ENCODE measurements at places on chromosomes 13 and 19. TPM values are rescaled to one million over a fixed set of nuclear protein-coding genes. Genes with fewer than 3 reads are reported as not detected.
A peak's percentile ranks its signal among the peaks of the same experiment; 100 is the strongest.

Gene CCL25
- not detected for total RNA-seq

Gene PCDH20
- 50.7 TPM for total RNA-seq

Gene TNFSF11
- not detected for total RNA-seq

Gene GRK1
- total RNA-seq = not detected

Gene AMER2
- not detected for total RNA-seq

DNA sequence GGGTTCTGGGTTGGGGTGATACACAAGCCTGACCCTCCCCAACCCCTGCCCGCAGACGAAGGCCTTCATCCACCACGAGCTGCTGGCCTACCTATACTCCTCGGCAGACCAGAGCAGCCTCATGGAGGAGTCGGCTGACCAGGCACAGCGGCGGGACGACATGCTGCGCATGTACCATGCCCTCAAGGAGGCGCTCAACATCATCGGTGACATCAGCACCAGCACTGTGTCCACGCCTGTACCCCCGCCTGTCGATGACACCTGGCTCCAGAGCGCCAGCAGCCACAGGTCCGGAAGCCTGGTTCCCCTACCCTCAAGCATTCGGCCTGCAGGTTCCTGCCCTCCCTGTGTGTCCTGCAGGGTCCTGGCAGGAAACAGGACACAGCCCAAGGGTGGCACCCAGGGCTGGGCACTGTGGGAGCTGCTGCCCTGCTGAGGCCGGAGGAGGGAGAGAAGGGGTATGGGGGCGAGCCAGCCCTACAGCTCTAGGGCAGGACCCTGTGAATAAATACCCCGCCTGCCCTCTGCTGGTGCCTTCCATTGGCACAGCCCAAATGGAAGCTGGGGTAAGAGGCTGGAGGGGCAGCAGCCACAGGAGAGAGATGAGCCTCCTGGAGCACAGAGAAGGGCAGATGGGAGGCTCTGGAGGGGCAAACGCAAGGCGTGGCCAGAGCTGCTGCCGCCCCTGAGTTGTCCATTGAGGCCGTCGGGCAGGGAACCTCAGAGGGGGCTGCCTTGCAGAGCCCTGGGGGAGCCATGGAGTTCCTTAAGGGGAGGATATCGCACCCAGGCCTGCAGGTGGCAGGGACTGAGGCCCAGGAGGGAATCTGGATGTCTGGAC is 6.8 kb downstream of the TMED1 start:
- peaks cover 71% of the 10 kb centered on the region for H3K36me3 ChIP-seq
- no peak overlapping the region for H3K4me3 ChIP-seq

DNA sequence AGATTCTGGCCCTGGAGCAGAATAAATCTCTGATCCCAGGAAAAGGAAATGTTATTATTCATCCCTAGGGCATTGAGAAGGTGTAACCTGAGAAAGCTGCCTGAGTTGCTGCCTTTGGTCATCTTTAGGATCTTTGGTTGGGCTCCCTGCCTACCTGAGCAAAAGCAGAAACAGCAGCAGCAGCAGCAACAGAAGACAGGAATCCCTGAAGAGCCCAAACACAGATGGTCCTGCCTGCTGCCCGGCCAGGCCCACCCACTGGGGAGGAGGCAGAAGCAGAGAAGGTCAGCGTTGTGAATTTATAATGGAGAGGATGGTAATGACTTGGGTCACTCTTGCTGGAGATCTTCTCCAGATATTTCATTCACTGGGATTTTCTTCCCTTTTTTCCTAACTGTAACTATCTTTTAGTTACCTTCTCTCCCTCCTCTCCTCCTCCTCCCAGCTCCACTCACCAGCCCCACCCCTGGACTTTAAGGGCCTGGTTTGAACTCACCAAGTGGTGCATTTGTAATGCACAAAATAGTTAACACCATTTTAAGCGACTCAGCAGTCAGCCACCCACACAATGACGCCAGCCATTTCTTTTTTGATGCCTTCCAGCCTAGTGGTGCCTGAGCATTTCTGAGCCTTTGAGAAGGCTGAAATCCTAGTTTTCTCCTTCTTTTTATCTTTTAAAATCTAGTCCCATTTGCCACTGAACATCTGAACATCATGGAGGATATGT is 91.7 kb downstream of the HSPH1 start:
- H3K36me3 ChIP-seq = no peaks in the 10 kb centered on the region
- H3K27ac ChIP-seq = no peak overlapping the region
- no peaks in the 10 kb centered on the region for H3K4me1 ChIP-seq
- no peak for DNase-seq
- H3K27me3 ChIP-seq = no peaks in the 10 kb centered on the region
- no peak overlapping the region for H3K4me3 ChIP-seq

DNA sequence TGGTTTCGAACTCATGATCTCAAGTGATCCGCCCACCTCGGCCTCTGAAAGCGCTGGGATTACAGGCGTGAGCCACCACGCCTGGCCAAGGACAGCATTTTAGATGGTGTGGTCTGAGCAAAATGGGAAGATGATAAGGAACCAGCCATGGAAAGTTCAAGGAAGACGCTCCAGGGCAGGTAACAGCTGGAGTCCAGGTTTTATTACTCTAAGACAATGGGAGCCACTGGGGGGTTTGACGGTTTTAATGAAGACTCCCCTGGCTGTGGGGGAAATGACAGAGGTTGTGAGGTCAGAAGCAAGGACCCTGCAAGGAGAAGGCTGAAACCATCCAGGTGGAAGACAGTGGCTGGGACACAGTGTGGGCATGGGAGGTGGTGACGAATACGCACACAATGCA is 20.9 kb downstream of the PRKD2 start:
- no peaks in the 10 kb centered on the region for H3K4me1 ChIP-seq
- H3K27me3 ChIP-seq = no peaks in the 10 kb centered on the region
- no peak for DNase-seq
- H3K4me3 ChIP-seq = no peak overlapping the region
- peaks cover 84% of the 10 kb centered on the region for H3K36me3 ChIP-seq

- H3K27ac ChIP-seq = no peak overlapping the region
- H3K36me3 ChIP-seq = no peaks in the 10 kb centered on the region
- no peak overlapping the region for H3K4me3 ChIP-seq
- DNase-seq = no peak
- no peaks in the 10 kb centered on the region for H3K4me1 ChIP-seq
- no peaks in the 10 kb centered on the region for H3K27me3 ChIP-seq
Observed at GRCh38 chr19:7744199-7744786, 3.0 kb downstream of the CD209 start.

GRCh38 chr19:7480970-7481255 is 7.9 kb downstream of the PEX11G start:
- H3K36me3 ChIP-seq = no peaks in the 10 kb centered on the region
- H3K27me3 ChIP-seq = no peaks in the 10 kb centered on the region
- H3K4me3 ChIP-seq = no peak overlapping the region

- DNase-seq = no peak
- peaks cover 27% of the 10 kb centered on the region for H3K27me3 ChIP-seq
- H3K36me3 ChIP-seq = no peaks in the 10 kb centered on the region
Observed at GRCh38 chr19:47430041-47430802, 10.9 kb upstream of the MEIS3 start.

DNA sequence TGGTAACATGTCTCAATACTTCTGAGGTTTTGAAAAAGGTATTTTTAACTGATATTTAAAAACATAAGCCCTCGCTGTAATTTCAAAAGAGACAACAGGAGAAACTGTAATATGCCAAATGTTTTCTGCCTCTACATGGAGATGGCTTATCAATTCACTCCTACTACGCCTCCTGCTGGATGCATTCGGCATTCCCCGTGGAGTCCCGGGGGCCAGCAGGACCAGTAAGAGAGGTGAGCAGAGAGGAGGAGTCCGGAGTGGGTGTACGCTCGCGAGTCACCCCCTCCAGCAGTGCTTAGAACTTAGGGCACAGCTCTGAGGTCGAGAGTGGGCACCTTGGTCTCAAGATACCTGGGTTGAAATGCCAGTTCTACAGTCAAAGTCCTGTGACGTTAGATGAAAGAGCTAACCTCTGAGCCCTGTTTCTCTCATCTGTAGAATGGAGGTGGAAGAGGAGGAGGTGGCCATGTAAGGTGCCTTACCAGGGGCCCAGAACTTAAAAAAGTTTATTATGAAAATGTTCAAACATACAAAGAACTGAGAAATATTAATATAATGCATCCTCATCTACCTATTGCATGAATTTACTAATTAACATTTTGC is 110.2 kb downstream of the STK24 start:
- H3K4me1 ChIP-seq = peaks cover 64% of the 10 kb centered on the region
- peaks cover 18% of the 10 kb centered on the region for H3K36me3 ChIP-seq
- peak overlapping the region; percentile 58 for H3K27ac ChIP-seq
- no peaks in the 10 kb centered on the region for H3K27me3 ChIP-seq
- DNase-seq = no peak
- H3K4me3 ChIP-seq = no peak overlapping the region

GRCh38 chr19:14150041-14150769 is 13.8 kb upstream of the ASF1B start:
- no peaks in the 10 kb centered on the region for H3K27me3 ChIP-seq
- DNase-seq = no peak
- peaks cover 5% of the 10 kb centered on the region for H3K36me3 ChIP-seq
- peak overlapping the region; percentile 62 for H3K27ac ChIP-seq

DNA sequence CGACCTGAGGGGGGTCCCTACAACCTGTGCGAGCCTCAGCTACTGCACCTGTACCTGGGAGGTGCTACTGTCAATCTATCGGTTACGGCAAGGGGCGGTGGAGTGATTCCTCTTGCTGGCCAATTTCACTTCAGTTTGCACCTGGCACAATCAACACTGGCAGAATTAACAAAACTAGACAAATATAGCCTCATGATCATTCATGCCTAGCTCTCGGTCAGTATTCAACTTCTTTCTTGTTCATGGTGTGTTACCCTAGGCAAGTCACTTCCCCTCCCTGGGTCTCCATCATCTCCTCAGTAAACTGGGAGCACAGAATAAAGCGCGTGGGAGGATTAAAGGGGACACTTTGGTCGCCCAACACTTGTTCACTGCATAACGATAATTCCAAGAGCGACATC is 618 bp downstream of the HAUS8 start:
- H3K4me3 ChIP-seq = peak overlapping the region; percentile 78
- H3K27ac ChIP-seq = peak overlapping the region; percentile 83
- no peaks in the 10 kb centered on the region for H3K27me3 ChIP-seq
- no peaks in the 10 kb centered on the region for H3K4me1 ChIP-seq
- H3K36me3 ChIP-seq = no peaks in the 10 kb centered on the region

- no peak for DNase-seq
- H3K27me3 ChIP-seq = no peaks in the 10 kb centered on the region
- no peaks in the 10 kb centered on the region for H3K4me1 ChIP-seq
- H3K4me3 ChIP-seq = no peak overlapping the region
- H3K36me3 ChIP-seq = no peaks in the 10 kb centered on the region
Observed at GRCh38 chr13:53921473-53921872, 892.9 kb downstream of the OLFM4 start.

GRCh38 chr13:41603917-41604316 is 146.6 kb downstream of the RGCC start:
- no peak overlapping the region for H3K27ac ChIP-seq
- H3K36me3 ChIP-seq = peaks cover 24% of the 10 kb centered on the region
- DNase-seq = no peak
- H3K4me1 ChIP-seq = no peaks in the 10 kb centered on the region
- no peaks in the 10 kb centered on the region for H3K27me3 ChIP-seq
- H3K4me3 ChIP-seq = no peak overlapping the region

DNA sequence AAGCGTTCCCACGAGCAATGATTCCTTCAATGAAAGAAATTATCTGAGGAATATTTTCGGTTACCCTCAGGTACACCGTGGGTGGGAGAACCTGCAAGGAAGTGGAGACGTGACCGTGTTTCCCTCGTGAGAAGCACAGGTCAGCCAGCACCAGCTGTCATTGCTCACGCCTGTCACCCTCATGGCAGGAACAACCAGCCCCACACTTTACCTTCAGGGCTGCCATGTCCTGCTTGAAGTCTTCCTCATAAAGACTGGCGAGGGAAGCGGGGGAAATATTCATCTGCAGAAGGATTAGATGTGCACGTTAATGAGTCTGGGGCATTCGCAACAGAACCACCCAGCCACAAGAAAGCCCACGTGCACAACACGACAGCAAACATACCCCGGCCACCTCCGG is 18.2 kb downstream of the CARS2 start:
- H3K27me3 ChIP-seq = no peaks in the 10 kb centered on the region
- no peak for DNase-seq
- no peaks in the 10 kb centered on the region for H3K4me1 ChIP-seq

DNA sequence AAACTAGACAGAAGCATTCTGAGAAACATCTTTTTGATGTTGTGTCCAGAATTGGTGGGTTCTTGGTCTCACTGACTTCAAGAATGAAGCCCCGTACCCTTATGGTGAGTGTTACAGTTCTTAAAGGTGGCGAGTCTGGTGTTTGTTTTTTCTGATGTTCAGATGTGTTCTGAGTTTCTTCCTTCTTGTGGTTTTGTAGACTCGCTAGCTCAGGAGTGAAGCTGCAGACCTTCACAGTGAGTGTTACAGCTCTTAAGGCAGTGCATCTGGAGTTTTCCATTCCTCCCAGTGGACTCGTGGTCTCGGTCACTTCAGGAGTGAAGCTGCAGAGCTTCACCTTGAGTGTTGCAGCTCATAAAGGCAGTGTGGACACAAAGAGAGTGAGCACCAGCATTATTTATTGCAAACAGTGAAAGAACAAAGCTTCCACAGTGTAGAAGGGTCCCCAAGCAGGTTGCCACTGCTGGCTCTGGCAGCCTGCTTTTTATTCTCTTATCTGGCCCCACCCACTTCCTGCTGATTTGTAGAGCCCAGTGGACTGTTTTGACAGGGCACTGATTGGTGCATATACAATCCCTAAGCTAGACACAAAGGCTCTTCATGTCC is 1820.8 kb downstream of the UQCRFS1 start:
- no peaks in the 10 kb centered on the region for H3K27me3 ChIP-seq
- no peaks in the 10 kb centered on the region for H3K4me1 ChIP-seq
- no peak overlapping the region for H3K4me3 ChIP-seq

DNA sequence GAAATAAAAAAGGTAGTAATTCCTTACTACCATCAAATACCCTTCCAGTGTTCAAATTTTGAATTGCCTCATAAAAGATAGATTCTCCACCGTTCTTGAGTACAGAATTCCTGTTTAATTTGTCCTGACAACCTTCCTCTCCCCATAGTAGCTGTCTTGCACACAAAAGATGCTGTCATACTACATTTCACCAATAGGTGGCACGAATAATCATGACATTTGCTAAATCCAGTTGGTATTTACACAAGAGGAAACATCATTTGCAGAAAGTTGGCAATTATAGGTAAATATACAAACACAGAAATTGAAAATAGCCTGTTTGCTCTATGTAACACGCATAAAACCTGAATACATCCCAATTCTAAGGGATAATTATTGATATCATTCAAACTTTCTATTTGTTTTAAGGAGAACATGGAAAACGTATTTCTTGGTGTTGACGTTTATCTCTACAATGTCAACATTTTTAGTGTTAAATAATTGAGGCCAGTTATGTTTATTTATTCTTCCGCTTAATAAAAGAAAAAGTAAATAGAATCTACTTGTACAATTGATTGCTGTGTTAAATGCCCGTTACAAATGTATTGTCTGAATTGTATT is 58.3 kb upstream of the CLDN10 start:
- H3K36me3 ChIP-seq = no peaks in the 10 kb centered on the region
- no peak overlapping the region for H3K4me3 ChIP-seq
- no peak for DNase-seq
- no peaks in the 10 kb centered on the region for H3K27me3 ChIP-seq

- H3K36me3 ChIP-seq = no peaks in the 10 kb centered on the region
- no peaks in the 10 kb centered on the region for H3K27me3 ChIP-seq
- no peak overlapping the region for H3K4me3 ChIP-seq
- DNase-seq = no peak
- peaks cover 62% of the 10 kb centered on the region for H3K4me1 ChIP-seq
Observed at GRCh38 chr19:2173767-2174577, 10.2 kb downstream of the DOT1L start.

- no peak overlapping the region for H3K27ac ChIP-seq
- H3K4me3 ChIP-seq = no peak overlapping the region
- no peak for DNase-seq
- H3K36me3 ChIP-seq = peaks cover 45% of the 10 kb centered on the region
- no peaks in the 10 kb centered on the region for H3K27me3 ChIP-seq
Observed at GRCh38 chr19:41321204-41321599, 11.2 kb downstream of the CCDC97 start.

Data from right atrium auricular region (tissue), 2 donors.